ENCODE measurements at places on chromosomes 3 and 15.

DNA sequence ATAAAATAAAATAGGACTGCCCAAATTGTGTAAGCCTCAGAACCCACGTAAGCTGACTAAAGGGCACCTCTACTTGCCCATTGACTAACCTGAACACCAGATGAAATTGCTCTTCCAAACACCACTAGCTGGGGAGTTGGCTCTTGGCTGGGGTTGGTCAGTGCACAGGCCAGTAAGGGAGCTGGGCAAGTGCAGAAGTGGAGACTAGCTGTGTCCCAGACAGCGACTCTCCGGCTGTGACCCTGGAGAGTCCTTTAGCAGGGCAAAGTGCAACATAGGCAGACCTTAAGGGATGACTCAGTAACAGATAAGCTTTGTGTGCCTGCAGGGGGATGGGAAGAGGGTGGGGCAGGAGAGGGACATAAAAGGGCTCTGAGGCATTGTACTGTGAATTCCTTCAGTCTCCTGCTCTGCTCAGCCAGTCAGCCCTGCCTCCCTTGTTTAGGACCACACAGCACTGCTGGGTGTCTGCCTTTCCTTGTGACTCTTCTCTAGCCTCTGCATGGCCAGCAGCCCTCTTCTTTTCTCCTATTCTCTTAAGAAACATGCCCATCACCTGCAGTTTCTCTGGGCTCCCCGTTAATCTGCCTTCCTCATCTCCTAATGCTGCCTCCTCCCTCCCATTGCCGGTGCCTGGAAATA is 13.2 kb downstream of the NR1I2 start:
- no peak for DNase-seq

- DNase-seq, result no peak
Measured at GRCh38 chr3:63920001-63920400, 7.8 kb upstream of the SCAANT1 start.

DNA sequence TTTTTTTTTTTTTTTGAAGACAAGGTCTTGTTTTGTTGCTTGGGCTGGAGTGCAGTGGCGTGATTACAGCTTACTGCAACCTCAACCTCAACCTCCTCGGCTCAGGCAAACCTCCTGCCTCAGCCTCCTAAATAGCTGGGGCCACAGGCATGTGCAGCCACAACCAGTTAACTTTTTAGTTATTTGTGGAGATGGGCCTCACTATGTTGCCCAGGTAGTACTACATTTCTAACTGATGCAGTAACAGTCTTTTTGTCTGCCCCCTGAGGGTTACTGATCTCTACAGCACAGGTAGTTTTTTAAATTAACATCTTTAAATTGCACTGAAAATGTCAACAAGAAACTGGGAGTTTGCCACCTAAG is 3.4 kb upstream of the LMLN start:
- DNase-seq, result no peak

- no peak for DNase-seq
Measured at GRCh38 chr3:134092208-134092701, 62.5 kb upstream of the SLCO2A1 start.

GRCh38 chr3:156657862-156658731 is 16.3 kb upstream of the TIPARP start:
- DNase-seq, result no peak

GRCh38 chr15:31932576-31932975 is 97.7 kb upstream of the CHRNA7 start:
- no peak for DNase-seq

DNA sequence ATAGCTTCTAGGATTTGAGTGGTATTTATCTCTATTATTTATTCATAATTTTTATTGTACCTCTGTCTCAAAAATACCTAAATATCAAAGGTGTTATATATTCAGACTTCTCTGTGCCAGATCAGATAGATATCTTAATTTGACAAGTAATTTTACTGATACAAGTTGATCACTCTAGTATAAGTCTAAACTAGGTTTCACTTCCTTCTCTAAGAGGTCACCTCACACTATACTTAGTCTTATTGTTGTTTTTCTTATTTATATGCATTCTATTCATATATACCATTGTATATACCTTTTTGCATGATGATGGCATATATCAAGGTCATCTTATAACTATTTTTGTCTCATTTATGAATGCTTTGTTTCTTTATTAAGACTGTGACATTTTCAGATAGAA is 26.4 kb upstream of the HGD start:
- DNase-seq, result no peak

DNA sequence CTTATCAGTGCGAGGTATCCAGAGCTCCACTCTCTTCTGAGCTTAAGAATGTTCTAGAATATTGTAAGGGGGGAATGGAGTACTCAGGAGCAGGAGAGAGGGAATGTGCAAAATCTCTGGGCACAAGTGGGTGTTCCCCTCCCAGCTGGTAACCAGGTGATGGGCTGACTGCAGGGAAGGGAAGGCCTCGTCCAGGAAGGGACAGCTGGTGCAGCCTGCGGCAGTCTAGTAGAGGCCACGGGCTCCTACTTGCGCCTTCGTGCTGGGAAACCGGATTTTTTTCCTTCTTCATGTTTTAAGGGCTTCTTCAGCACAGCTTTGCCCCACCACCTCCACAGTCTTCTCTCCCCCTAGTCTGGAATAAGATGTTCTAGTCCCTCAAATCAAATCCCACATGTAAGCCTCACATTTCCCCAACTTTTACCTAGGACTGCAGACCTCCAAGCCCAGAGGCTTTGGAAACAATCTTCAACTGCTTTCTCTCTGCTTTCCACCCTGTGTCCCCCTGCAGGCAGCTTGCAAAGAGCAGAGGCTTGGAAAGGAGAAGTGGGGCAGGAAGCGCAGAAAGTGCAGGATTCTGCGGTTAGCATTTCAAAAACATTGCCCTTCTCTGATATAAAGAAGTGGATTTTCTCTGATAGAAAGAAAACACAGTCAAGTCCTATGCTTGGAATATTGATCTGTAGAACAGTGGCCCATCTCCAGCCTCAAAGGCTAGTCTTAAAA is 11.9 kb upstream of the CGNL1 start:
- DNase-seq, result no peak

- no peak for DNase-seq
Measured at GRCh38 chr15:34182942-34183341, 27.0 kb downstream of the KATNBL1 start.

DNA sequence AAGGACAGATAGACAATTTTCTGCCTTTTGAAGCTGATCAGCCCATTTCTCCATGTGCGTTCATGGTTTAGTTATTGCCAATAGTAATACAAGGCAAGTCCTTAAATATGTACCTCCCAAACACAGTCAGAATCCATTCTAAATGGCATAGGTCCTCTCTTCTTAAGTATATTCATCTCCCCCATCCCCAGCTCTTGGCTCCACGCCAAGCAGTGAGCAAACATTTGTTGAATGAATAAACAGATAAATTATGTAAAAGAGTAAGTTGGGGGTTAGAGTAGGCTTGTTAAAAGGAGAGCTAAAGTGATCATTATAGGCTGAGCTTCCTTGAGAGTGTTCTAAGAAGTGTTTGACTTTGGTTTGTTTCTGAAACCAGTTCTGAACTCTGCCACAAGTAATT is 241.3 kb downstream of the ITPR1 start:
- DNase-seq, result no peak

DNA sequence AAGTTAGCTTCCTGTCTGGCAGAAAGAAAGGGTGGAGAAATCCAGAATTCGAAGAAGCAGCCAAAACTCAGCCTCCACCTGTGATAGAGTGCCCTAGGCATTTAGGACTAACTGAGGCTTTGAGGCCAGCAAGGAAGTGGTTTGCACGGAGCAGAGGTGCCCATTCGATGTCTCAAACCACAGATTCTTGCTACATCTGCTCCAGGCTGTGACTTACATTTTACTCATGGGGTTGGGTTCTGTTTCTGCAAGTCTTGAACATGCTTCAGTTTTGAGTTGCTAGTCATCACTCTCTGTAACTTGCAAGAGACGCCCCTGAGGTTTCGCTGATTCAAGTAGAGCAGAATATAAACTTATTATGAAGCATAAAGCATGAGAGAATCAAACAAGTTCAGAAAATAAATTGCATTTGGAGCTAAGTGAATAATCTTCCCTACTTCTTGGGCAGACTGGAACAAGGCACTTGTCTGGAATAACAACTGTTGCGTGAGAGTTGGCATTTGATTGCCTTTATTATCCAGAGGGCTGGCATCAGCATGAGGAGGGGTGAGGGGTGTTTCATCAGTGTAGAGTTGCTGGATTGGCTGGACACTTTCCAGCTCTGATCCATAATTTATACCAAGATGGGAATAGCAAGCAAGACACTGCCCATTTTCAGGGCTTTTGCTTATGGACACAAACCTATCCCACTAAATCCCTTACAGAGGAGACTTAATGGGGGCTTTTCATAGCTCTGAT is 256.5 kb downstream of the AGBL1 start:
- no peak for DNase-seq

DNA sequence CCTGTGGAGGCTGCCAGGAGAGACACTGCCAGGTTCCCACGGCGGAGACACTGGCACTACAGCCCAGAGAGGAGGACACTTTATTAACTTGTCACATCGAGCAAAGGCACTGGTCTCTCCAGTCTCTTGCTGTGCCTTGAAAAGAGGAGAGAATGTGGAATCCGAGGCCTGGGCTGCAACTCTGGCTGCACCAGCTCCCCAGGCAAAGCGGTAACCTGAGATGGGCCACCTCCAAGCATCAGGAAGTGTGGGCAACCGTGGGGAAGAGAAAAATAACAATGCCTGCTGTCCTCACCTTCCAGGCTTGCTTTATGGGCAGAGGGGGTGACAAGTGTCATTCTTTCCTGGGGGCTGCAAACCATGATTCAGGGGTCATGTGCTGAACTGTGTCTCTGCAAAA is 91.6 kb upstream of the RGMA start:
- no peak for DNase-seq

GRCh38 chr3:142040941-142041491 is 108.3 kb downstream of the TFDP2 start:
- no peak for DNase-seq

- DNase-seq, result no peak
Measured at GRCh38 chr3:110902453-110903085, 169.0 kb upstream of the NECTIN3 start.

DNA sequence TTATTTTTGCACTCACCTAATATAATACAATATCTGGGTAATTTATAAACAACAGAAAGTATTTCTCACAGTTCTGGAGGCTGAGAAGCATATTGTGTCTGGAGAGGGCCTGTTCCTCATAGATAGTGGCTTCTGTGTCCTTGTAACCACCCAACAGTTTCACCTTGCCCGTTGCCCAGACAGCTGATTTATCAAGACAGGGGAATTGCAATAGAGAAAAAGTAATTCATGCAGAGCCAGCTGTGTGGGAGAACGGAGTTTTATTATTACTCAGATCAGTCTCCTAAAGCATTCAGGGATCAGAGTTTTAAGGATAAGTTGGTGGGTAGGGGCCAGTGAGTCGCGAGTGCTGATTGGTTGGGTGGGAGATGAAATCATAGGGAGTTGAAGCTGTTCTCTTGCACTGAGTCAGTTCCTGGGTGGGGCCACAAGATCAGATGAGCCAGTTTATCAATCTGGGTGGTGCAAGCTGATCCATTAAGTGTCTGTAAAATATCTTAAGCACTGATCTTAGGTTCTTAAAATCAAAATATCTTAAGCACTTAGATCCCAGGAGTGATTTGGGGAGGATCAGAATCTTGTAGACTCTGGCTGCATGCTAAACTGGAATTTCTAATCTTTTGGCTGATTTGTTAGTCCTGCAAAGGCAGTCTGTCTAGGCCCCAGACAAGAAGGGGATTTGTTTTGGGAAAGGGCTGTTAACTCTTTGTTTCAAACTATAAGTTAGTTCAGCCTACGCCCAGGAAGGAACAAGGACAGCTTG is 33.9 kb upstream of the C15orf39 start:
- no peak for DNase-seq

DNA sequence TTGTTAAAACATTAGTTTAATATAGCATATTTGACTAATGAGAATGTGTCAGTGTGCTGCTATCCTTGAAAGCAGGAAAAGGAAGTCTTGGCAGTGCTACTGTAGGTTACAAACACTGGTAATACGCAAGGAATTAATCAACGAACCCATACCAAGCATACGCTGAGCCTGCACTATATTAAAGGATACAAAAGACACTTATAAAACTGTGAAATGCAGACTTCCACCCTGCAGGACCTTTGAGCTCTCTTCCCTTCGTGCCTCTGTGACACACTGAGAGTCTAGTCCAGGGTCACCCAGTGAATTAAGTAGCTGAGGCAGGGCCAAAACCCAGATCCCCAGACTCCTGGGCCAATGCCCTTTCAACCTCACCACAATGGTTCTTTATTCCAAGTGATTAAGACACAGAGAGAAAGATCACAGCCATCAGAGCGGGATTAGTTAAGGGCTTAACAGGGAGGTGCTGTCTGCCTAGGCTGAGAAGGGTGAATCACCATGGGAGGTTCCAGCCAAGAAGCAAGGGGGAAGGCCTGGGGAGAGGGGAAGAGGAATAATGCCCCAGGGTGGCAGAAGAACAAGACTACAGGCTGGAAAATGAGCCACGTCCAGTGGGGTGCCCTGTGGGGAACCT is 6.8 kb downstream of the ANXA2 start:
- DNase-seq, result no peak

DNA sequence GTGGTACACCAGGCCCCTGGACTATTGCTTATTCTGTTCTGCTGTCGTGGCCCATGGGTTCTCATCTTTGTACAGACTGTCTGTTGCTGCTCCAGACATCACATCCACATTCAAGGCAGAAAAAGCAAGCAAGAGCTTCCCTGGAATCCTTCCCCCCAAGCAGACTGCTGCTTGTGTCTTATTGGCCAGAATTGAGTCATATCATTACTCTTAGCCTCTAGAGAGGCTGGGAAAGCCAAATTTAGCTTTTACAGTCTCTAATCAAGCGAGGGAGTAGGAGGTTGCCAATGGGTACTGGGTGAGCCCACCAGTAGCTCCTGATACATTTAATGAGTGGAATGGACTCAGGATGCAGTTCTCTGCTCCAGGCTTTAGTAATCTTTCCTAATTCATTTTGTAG is 39.4 kb downstream of the RAB6B start:
- no peak for DNase-seq

DNA sequence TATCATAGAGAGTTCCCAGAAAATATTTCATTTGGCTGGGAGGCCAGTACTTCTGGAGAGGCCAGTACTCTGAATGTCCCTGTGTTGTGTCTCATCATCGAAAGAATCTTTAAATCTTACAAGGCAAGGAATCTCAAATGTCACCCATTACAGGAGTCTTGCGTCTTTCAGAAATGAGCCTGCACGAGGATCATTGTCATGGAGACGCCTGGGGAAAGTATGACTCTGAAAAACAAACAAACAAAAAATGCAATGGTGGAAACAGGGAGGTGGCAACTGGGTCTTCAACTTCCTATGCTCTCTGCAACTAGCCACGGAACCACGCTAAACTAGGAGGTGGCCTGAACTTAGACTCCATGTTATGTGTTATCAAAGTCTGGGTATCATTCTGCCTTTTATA is 804.6 kb downstream of the EPHA3 start:
- DNase-seq, result no peak

- no peak for DNase-seq
Measured at GRCh38 chr3:100954199-100954935, 38.9 kb downstream of the ABI3BP start.

DNA sequence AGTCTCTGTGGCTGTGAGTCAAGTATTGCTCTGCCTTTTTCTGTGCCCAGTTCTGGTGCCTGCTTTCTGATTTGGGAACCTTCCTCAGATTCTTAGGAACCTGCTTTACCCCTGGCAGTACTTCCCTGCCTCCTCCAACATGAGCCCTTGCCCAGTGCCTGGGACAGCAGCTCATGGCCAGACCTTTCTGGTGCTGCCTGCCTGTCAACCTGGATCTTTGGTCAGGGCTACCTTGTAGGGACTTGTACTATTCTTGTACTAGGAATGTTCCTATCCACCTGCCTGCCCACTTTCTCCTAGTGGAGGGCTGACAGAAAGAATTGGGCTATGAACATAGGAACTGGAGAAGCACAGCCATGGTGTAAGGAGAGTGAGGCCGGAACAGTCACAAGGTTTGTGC is 28.8 kb upstream of the EPHB1 start:
- DNase-seq, result no peak

- no peak for DNase-seq
Measured at GRCh38 chr3:53269888-53270880, 14.4 kb upstream of the TKT start.

All from GM19239 (cell line).